ENCODE measurements at places on chromosomes 3 and 15. TPM values are rescaled to one million over a fixed set of nuclear protein-coding genes. Genes with fewer than 3 reads are reported as not detected.

The TM4SF4 gene
- polyA plus RNA-seq, result 0.08 TPM

The LMCD1 gene
- polyA plus RNA-seq, result not detected

DNA sequence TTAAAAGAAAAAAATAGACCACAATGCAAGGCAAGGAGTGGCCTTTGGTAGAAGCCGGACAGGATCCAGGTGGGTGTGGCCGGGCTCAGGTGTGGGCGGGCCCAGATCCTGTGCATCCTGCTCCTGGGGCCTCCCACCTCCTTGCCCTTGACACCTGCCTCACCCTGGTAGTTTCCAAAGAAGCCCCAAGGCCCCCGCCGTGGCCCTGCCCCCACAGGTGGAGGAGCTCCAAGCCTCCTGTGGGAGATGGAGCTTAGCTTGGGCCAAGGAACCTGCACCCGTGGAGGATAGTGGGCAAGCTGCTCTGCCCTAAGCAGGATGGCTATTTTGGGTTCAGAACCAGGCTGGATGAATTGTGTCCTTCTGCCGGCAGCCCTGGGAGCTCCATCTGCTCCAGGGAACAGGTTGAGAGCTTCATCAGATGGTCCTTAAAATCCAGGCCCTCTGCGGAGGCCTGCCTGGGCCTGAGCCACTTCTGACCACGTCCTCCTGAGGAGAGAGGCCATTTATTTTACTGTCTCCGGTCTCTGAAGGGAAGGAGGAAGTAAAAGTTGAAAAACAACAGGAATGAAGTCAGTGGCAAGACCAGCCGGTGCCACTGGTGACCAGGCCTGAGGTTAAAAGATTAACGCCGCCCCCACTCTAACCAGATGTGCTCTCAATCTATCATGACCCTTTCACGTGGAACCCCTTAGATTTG, 53.9 kb upstream of the KLF13 start:
- peak; percentile 34 for DNase-seq

GRCh38 chr3:78908236-78908635, 859.6 kb downstream of the ROBO1 start:
- no peak for DNase-seq

DNA sequence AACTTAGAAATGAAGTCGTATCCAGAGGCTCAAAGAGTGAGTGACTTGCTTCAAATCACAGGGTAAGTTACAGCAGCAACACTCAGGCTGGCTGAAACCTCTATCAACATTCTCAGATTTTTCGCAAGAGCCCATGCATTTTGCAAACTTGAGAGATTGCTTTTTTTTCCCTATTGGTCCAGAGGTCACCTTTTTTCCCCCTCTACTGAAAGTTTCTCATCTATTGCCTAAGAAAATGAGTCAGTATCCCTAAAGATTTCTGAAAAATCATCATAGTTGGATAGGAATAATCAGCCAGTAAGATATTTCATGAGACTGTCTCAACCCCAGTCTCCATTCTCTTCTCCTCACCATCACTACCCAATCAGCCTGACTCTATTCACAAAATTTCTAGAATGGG, 410.6 kb downstream of the FOXP1 start:
- DNase-seq, result no peak

DNA sequence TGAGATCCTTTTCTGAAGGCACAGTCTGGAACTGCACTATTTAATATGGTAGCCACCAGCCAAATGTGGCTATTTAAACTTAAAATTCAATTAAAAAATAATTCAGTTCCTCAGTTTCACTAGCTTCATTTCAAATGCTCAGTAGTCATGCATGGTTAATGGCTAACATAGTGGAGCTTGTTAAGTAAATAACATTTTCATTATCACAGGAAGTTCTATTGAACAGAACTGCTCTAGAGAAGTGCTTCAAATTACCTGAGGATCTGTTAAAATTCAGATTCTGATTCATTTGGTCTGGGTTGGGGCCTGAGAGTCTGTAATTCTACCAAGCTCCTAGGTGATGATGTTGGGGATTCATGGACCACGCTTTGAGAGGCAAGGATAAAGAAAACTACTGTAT, 109.6 kb upstream of the THRB start:
- no peak for DNase-seq

Measured in CD14-positive monocyte (primary cell).